ENCODE measurements at places on chromosomes 2 and 18.
A peak's percentile ranks its signal among the peaks of the same experiment; 100 is the strongest.

GRCh38 chr18:35131387-35132020 is 90.3 kb downstream of the MAPRE2 start:
- no peak for DNase-seq

DNA sequence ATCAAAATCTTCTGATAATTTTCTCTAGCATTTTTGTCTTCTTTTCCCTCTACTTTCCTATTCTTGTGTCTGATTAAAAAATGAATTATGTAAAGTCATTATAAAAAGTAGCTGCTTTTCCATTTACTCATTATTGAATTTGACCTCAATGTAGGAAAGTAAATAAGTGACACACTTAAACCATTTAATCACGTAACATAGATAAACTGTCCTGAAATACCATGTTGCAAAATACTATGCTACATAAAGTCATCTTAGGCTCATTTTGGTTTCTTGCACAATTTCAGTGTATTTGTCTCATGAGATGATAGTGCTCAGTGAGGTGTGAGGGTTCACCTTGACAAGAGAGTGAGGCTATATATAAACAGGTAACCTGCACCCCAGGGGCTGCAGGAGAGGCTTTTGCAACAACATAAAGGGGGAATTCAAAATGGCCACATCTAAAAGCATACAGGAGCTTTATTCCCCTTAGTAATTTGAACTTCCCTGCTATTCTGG is 502.7 kb downstream of the RNF144A start:
- no peak for DNase-seq

DNA sequence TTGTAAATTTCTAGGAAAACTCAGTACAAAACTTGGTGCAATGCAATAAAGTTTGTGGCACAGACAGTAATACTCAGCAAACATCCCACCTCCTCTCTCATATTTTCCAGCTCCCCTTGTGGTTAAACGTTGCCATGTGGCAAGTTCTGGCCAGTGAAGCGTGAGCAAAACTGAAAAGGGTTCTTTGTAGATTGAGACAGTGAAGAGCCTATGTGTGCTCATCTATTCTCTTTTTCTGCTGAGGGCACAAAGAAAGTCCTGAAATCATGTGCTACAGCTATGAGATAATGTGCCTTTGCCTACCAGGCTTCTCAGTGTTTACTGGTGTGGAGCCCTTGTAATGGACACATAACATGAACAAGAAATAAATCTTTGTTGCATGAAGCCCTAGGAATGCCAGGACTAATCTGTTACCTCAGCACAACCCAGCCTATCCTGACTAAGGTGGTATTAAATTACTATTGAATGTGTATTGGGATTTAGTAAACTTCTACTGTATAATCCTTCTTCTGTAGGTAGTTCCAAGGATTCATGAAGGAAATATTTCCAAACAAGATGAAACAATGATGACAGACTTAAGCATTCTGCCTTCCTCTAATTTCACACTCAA is 13.0 kb upstream of the TYMS start:
- DNase-seq: peak; percentile 13

DNA sequence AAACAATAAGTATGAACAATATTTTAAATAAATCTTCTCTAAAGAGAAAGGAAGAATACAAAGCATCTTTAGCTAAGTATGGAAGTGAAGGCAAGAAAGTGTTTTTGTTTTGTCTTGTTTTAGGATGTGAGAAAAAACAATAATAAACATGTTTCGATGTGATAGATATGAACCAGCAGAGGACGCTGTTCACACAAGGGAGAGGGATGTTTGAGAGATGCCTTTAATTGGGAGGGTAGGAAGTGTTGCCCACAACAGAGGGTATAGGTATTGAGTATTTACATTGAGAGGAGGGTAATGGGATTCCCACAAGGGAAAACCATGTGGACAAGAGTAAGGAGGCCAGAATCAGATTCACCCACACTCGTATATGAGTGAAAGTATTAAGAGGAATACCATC is 55.1 kb downstream of the CDH19 start:
- DNase-seq: no peak

GRCh38 chr2:37244017-37244416 is 12.6 kb downstream of the NDUFAF7 start:
- no peak for DNase-seq

DNA sequence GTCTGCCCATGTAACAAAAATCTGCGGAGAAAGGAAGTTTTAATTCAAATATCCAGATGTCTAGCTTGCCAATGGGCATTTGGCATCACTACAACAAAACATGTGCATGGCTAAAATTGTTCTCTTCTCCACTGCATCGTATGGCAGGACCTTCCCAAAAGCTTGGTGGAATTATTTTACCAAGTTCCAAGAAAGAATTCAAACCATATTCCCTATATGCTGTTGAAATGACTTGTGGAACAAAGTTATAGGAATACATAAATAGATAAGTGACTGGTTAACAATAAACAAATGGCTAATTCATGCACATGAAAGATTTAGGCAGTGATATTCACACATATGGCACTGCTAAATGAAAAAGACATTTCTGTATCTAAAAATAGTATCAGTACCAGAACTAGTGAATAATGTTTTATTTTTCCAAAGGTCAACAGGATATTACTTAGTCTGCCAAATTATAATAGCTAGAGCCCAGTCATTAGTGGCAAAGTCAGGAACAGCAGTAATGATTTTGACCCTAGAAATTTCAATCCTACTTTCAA is 425.4 kb upstream of the VRK2 start:
- DNase-seq: no peak

GRCh38 chr2:20456636-20457426 is 10.0 kb downstream of the RHOB start:
- peak; percentile 28 for DNase-seq

GRCh38 chr2:157056200-157056676 is 201.3 kb upstream of the GALNT5 start:
- DNase-seq: no peak

DNA sequence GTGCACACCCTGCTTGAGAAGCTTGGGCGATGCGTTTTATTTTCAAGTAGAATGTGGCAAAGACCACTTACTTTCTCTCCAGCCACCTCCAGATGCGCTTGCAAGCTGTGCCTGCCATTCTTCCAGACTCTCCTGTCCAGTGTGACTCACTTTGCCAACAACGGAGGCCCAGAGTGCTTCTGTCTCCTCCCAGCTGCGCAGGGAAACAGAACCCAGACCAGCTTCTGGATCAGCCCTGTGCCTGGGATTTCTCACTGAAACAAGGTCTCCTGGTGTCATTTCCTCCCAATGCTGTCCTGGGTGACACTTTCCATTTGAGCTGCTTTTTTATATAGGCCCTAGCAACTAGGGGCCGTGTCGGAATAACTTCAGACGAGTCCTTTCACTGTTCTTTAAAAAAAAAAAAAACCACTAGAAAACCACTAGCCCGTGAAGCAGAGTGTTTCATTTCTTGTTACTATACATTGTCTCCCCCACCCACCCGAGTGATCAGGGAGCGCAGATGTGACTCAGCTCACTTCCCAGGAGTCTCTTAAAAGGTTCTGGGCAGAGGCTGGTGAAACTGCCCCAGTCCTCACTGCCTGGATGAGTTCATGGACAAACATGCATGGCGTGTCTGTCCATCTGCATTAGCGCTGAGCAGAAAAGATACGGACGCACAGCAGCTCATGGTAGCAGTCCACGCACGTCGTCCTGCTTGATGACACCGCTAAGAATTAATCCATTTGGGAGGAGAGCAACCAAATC is 25.3 kb upstream of the RPL31 start:
- DNase-seq: no peak

- no peak for DNase-seq
Observed at GRCh38 chr2:236593531-236593930, 23.9 kb downstream of the ACKR3 start.

DNA sequence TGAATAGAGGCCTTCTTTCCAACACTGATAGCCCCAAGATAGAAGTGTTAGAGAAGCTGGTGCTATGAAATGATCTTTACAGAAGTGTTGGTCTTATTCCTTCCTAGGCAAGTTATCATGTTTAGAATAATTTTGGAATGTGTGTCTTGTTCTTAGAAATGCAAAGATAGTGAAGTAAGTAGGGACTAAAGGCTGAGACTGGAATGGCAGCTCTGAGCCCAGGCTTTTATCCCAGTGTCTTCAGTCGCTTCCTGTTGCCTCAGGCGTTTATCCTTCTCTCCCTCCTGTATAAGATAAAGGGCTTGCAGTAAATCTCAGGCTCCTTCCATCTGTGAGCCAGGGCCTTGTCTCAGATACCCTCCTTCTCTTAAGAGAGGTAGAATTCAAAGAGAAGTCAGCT is 218.1 kb downstream of the TPGS2 start:
- no peak for DNase-seq

DNA sequence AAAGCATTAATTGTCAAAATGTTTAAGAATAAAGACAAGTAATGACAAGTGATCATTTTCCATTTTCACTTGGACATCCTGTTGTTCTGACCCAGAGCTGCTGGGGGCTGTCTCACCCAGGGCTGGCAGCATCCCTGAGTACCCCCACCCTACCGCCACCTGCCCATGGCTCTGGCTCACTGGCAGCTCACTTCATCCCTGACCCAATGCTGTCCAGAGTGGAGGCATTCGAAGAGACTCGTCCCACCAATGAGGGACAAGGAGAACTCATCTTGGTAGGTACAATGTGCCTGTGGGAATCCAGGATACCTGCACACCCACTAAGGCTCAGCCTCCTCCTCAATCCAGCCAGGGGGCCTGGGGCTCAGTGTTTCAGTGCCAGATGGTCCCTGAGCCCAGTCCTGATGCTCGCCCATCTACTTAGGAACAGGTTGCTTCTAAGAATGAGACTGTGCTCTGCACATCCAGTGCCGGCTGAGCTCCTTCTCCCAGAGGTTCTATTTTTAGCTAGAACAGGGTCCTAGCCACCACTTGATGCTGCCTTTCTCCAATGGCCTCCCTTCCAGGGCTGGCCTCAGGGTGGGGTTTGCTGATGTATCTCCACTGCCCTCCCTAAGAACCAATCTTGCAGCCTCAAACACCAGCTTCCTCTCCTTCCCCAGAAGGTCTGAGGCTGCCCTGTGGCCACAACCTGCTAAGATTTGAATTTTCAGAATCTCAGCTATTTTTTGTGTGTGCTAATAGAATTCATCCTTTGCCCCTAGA is 53.7 kb downstream of the ADD2 start:
- no peak for DNase-seq

GRCh38 chr2:173647681-173648311 is 293.1 kb downstream of the CDCA7 start:
- no peak for DNase-seq

DNA sequence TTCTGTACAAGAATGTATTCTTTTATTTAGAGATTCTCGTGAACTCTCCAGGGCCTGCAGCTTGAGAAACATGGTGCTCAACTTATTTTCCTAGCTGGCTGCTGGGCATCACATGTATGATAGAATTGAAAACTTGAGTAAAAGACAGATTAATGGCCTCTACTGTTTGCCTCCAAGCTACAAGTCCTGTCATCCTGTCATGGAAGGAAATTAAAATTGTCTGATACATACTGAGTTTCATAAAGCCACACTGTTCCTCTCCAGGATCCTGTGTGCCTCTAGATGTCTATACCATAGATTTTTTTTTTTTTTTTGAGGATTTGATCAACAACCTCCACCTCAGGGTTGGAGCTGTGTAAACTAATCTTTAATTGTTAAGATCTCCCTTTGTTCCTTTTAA is 38.5 kb downstream of the UPP2 start:
- DNase-seq: no peak

- DNase-seq: no peak
Observed at GRCh38 chr2:96616128-96616527, 22.0 kb downstream of the KANSL3 start.

DNA sequence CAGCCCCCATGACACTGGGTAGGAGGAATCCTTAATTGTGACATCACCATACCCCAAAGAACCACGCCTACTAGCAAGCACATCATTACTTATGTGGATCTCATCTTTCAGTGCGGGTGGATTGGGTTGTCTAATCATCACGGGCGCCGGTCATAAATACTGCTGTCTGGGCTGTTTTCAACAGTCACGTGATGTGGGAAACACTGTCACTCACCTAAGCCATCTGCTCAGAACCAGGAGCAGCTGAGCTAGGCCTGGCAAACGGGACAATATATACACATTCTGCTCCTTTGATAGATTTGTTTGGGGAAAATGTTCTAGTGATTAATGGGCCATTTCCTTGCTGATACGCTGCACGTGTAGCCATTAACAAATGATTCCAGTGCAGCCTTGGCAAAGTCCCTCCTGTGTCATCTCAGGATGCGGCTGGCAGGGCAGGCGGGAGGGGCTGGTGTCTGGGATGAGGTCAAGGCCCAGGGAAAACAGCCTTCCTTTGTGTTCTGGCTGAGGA is 145.9 kb upstream of the COPS8 start:
- DNase-seq: no peak

DNA sequence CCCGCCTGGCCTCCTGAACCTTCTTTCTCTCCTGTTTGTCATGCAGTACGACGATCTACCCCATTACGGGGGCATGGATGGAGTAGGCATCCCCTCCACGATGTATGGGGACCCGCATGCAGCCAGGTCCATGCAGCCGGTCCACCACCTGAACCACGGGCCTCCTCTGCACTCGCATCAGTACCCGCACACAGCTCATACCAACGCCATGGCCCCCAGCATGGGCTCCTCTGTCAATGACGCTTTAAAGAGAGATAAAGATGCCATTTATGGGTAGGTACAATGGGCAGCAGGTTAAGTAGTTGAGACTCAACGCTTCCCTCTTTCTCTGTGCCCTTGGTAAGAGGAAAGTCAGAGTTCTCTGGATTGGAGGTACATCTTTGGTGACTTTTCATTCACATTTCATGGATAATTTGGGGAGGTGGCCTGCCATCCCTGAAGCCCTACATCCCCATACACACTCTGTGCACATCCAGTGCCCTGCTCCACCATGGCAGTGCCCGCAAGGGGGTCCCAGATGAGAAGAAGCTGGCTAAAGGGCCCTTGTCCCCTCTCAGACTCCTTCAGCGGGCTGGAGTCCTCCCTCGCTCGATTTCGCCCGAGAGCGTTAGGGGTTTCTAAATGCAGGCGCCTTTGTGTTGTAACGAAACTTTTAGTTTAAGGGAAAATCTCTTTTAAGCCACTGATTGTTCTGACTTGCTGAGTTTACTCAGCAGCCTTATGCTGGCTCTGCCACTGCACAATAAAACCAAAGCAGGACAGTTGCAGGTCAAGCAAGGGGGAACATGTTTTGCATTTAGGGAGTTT is 3.0 kb downstream of the MEIS1 start:
- no peak for DNase-seq

DNA sequence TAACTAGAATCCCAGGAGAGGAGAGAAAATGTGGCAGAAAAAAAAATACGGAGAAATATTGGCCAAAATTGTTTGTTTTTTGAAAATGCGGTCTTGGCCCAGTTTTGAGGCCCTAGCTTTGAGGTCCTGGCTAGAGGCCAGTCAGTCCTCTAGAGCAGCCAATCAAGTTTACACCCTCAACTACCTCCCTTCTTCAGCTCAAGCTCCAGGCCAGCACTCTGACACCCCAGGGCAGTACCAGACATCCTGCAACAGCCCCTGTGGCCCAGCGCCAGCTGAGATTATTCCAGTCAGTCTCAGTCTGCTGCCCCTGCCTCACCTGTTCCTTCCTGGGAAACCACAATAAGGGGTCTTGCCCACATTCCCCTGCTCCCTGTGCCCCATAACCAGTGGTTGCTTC is 107.7 kb downstream of the UGGT1 start:
- no peak for DNase-seq

DNA sequence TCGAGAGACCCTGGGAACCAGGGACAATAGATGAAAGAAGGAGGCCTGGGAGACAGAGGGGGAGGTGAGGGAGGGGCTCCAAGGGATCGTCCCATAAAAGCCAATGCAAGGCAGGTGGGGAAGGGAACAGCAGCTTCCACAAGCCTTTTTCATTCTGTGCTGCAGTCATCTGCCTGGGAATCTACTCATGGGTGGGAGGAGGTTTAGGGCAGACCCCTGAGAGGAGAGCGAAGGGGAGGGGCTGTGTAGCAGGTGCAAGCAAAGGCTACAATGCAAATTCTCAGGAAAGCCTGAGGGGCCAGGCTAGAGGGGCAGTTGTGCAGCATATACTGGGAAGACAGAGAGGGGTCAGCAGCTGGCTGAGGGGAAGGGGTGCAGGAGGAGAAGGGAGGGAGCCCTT is 135.4 kb downstream of the SETBP1 start:
- no peak for DNase-seq

Measured in stimulated activated CD4-positive, alpha-beta T cell treated with anti-CD3 and anti-CD28 coated beads, Interleukin-1b, Interleukin-23, amount 100 ng/mL, for 48 hours (primary cell).